Renal cortex interstitium (tissue), 15 donors: ENCODE measurements at places on chromosomes 3 and 15. TPM values are rescaled to one million over a fixed set of nuclear protein-coding genes. Genes with fewer than 3 reads are reported as not detected.

Gene GOLGA6L9
- 11.3 TPM for polyA plus RNA-seq

Gene MORC1
- polyA plus RNA-seq: 0.59 TPM

Gene ZPLD1
- polyA plus RNA-seq: 0.74 TPM

Gene BOC
- 33.3 TPM for polyA plus RNA-seq

Gene GPR171
- polyA plus RNA-seq: 0.36 TPM

Gene SPATA12
- 0.12 TPM for polyA plus RNA-seq

Gene LCTL
- 0.22 TPM for polyA plus RNA-seq

Gene CLDN11
- 198 TPM for polyA plus RNA-seq

Gene RTP1
- polyA plus RNA-seq: not detected

Gene TNNC1
- polyA plus RNA-seq: 6.5 TPM

Gene TRH
- 0.44 TPM for polyA plus RNA-seq

DNA sequence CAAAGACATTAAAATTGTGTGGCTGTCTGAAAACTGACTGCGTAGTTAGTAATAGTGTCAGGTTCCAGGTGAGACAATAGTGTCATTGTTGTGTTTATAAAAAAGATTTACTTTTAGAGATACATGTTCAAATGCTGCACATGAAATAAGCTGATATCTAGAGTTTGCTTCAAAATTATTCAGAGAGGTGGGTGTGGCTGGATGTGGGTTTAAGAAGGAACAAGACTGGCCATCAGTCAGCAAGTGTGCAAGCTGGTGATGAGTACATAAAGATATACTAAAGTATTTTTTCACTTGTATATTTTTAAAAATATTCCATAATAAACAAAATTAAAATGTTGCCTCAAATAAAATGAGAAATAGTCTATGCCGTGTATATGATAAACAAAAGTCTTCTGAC lies 190.6 kb downstream of the ARRDC4 start:
- no peak for DNase-seq

DNA sequence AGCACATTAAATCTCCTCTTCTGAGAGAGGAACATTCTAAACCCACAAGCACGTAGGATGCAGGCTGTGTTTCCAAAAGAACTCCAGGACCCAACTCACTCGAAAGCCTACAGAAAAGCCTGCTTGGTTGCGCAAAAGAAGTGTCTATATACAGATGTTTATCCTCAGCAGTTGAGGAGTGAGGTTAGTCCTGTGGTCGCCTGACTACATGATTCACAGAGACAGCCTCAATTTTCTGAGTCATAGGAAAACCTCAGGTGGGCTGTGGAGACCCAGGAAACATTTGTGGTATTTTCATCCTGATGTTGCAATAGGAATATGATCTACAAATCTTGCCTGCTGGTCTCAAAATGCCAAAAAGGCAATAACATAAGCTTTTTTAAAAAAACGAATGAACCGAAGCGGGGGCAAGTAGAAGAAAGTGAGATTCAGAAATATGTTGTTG lies 183.8 kb upstream of the THRB start:
- no peak for DNase-seq

- no peak for DNase-seq
Observed at GRCh38 chr3:148999806-149000205, 8.5 kb downstream of the GYG1 start.

- DNase-seq: no peak
Observed at GRCh38 chr3:21551019-21551418, 200.0 kb downstream of the ZNF385D start.

GRCh38 chr3:143595456-143596077 lies 252.7 kb downstream of the SLC9A9 start:
- DNase-seq: no peak

DNA sequence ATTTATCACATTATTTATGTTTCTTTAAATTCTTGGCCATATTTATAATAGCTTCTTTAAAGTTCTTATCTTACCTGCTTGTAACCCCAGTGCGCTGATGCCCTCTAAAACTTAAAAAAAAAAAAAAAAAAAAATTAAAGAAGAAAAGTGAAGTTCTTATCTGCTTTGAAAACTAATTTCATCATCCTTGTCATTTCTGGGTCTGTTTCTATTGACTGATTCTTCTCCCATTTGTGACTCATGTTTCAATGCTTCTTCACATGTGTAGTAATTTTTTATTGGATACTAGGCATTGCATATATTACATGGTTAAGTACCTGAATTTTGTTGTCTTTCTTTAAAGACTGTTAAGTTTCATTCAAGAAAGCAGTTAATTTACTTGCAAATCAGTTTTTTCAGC lies 3.4 kb upstream of the SEC22A start:
- DNase-seq: no peak

GRCh38 chr3:176359211-176359610 lies 838.1 kb downstream of the TBL1XR1 start:
- DNase-seq: no peak

DNA sequence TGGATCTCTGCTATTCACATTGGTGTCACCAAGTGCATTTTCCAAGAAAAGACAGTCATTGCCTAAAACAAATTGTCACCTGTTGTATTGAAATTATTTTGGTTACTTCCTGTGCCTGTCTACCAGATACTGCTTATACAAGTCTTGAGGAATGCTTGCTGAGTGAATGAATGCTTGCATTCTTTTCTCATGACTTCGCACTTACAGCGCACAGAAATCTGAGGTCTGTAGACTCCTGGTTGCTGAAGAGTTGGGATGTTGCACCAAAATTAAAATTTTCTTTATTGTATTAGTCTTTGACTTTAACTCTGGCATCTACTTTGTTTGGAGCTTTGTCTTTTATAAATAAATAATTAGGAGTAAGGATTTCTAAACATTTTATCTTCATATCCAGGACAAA lies 28.4 kb downstream of the SH3GL3 start:
- DNase-seq: no peak

DNA sequence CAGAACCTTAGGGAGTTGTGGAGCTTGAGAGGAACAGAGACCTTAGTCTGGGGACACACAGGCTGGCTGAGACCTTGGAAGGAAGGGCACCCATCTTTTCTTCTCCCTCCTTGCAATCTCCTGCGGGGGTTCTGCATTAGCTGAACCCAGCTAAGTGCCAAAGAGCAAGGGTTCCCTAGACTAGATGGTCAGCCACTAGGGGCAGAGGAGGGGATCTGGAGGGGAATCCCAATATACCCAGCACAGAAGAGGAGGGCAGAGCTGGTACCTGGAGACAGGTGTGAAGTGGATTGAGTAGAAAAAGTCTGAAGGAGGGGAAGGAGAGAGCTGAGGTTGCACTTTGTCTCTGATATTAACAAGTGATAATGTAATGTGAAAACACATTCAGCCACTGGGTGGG lies 212.8 kb downstream of the ADAMTS9 start:
- no peak for DNase-seq

DNA sequence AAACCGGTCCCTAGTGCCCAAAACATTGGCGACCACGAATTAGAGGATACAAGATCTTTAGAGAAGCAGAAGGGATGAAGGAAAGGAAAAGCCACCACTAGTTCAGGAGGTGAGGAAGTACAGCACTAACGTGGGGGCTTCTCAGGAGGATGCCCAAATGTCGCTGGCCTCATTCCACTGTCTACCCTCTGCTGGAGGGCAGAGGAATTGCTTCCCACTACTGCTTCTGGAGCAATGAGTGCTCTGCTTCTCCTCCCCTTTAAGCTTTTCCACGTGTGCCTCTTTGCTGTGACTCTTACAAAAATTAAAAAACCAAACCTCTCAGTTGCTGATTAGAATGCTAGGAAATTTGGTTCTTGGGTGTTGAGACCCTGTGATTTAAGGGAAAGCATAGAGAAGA lies 281.3 kb downstream of the CLSTN2 start:
- DNase-seq: no peak

- DNase-seq: no peak
Observed at GRCh38 chr3:47007001-47007400, 27.5 kb downstream of the NBEAL2 start.

DNA sequence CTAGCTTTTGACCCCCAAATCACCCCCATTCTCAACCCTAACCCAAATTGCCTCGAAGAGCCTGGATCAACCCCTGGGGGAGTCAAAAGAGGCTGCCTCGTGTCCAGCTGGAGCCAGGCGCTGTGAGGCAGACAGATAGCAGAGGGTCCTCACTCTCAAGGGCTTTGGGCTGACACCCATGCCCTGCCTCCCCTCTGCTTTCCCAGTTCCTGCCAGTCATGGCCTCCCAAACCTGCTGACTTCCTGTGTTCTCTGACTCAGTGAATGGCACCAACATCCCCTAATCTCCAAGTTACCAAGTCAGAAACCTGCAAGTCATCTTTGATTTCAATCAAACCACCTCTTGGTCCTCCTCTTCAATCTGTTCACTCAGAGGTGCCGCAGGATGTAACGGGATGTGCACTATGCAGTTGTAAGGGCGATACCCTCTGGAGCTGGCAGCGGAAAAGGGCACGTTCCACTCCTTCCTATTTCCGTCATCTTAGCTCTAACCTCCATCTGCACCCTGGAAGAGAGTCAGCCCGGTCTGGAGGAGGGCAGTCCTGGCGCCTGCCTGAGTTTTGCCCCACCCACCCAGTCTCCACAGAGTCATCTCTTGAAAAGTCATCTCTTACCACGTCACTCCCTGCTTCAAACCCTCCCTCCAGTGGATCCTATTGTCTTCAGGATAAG lies 52.4 kb upstream of the FAM174B start:
- no peak for DNase-seq

DNA sequence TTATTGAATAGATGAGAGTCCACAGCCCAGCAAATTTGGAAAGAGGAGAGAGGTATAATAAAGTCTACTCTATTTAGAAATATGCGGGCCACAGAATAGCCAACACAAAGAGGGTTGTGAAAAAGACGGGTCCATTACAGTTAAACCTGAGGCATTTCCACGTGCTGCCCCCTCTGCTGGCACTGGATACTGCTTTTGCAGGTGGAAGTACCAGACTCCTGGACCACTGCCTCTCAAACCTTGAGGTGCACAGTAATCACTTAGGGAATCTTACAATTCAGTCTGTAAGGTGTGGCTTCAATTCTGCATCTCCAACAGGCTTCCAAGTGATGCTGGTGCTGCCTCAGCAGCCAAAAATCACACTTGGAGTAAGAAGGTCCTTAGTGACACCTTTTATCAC lies 3.0 kb upstream of the TFDP2 start:
- DNase-seq: no peak

GRCh38 chr15:92117261-92117731 lies 263.8 kb downstream of the SLCO3A1 start:
- DNase-seq: no peak

- no peak for DNase-seq
Observed at GRCh38 chr15:78200276-78200930, 34.0 kb downstream of the ACSBG1 start.

GRCh38 chr3:183914856-183915255 lies 30.2 kb upstream of the PARL start:
- no peak for DNase-seq

- DNase-seq: no peak
Observed at GRCh38 chr3:152148579-152148978, 120.2 kb upstream of the MBNL1 start.

DNA sequence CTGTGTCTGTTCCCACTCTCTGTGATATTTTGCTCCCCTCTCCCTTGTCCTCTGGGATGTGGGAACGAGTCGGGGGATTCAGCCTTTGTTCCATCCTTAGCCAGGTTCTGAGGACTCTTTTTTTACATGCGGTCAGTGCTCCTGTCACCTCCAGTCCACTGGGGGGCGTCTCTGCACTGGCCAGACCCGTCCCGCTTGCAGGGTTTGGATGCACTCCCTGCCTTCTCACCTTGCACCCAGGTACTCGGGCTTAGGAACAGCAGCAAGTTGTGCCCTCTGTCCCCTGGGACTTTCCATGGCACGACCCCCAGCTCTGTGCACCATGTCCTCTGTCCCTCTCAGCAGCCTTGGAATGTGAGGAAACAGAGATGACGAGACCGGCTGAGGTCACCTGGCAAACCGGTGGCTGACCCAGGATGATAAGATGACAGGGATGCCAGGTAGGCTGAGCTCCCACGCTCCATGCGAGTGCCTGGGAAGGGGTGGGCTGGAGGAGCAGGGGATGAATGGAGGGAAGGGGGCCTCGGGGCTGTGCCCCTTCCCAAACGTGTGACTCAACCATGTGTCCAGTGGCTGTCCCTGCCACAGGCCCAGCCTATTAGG lies 27.3 kb upstream of the FGD5 start:
- DNase-seq: peak; percentile 57

DNA sequence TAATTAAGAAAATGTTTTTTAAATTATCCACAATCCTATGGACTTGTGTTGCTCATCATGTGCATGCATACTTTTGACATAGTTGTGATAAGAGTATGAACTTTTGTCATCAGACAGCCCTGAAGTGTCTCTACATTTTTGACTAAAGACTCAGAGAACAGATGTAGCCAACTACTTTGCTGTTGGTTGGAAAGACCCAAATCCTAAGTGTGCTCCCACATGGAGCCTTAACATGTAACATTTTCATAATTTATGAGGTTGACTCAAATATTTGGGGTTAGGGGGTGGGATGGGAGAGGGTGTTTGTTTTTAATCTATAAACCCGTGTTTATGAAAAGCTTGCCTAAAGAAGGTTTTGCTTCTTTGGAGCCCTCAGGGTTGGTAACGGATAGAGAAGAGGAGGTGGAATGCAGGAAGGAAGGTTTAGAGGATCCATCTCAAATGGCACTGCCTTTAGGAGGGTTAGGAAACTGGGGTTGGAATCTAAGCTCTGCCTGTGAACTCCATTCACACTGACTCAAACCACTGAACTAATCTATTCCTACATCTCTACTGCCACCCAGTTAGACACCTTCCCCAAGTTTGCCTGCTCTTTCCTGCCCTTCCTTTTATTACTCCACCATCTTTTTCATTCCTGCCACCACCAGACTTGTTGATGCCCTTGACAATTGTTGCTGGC lies 3.7 kb downstream of the BOC start:
- DNase-seq: no peak

DNA sequence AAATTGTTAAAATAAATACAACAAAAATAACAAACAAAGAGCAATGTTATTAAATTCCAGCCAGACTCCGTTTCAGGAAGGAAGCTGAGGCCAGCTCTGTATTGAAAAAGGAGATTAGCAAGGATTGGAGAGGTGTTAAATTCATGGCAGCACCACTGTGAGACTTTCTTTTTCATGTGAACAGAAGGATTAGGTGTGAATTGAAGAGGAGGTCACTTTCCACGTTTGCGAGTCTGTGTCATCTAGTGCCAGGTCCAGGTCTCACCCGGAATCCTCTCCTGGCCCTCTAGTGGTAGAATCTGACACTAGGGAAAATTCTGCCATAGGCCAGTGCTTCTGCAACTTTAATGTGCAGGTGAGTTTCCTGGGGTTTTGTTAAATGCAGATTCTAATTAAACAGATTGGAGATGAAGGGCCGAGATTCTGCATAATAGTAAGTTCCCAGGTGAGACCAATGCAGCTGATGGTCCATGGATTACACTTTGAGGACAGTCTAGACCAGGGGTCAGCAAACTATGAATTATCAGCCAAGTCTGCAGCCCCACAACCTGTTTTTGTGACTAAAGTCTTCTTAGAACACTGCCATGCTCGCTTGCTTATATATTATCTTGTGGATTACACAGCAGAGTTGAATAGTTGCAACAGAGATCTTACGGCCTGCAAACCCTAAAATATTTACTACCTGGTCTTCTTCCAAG lies 9.2 kb upstream of the SLC6A1 start:
- no peak for DNase-seq

- DNase-seq: no peak
Observed at GRCh38 chr3:116647996-116648395, 61.6 kb upstream of the TUSC7 start.

GRCh38 chr3:100966807-100967206 lies 26.4 kb downstream of the ABI3BP start:
- no peak for DNase-seq

- no peak for DNase-seq
Observed at GRCh38 chr3:161851941-161852566, 355.4 kb downstream of the OTOL1 start.
